ENCODE measurements at places on chromosomes 5 and 9.

DNA sequence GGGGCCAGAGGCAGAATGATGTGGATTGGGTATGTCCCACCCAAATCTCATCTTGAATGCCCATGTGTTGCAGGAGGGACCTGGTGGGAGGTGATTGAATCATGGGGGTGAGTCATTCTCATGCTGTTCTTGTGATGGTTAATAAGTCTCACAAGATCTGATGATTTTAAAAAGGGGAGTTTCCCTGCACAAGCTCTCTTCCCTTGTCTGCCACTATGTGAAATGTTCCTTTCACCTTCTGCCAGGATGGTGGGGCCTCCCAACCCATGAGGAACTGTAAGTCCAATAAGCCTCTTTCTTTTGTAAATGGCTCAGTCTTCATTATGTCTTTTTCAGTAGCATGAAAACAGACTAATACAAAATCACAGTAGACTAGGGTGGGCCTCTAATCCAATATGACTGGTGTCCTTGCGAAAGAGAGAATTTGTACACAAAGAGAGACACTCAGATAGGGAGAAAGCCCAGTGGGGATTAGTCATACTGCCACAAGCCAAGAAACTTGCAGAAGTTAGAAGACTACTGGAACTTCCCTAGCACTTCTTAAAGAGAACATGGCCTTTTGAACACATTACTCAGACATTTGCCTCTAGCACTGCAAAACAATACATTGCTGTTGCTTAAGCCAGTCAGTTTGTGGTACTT lies 68.4 kb downstream of the ANXA1 start:
- DNase-seq = peak; percentile 44

GRCh38 chr5:151721812-151722391 lies 35.2 kb upstream of the SPARC start:
- DNase-seq = no peak

- DNase-seq = no peak
These were observed 241.7 kb upstream of the NR4A3 start for GRCh38 chr9:99579964-99580363.

DNA sequence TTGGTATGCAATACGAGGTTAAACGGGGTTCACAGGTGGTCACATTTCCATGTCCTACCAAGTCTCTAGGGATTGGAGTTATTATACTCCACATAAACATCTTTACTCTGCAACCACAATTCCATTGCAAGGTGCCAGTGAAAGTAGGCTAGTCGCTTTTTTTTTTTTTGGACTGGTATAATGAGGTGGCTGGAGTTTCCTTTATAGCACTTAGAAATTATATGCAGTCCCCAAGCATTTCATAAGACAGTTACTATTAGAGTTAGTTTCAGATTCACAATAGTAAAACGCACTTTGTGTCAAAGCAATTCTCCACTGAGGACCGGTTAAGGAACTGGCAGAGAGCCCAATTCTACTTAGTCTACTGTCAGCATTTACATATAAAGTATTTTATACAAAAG lies 1.4 kb downstream of the MEF2C start:
- DNase-seq = no peak

- DNase-seq = no peak
These were observed 73.8 kb downstream of the LHFPL2 start for GRCh38 chr5:78574731-78575161.

Measured in stimulated activated naive CD8-positive, alpha-beta T cell treated with anti-CD3 and anti-CD28 coated beads, Interleukin-15, Interleukin-2, amounts not matched to agents 100 U/mL and 50 U/mL, for 24 hours (primary cell).